PC-3 (cell line): ENCODE measurements at places on chromosomes 6 and 20. TPM values are rescaled to one million over a fixed set of nuclear protein-coding genes. Genes with fewer than 3 reads are reported as not detected.

- no peaks in the 10 kb centered on the region for H3K36me3 ChIP-seq
- no peaks in the 10 kb centered on the region for H3K4me1 ChIP-seq
- DNase-seq = no peak
Measured at GRCh38 chr6:70082830-70083229, 216.5 kb downstream of the COL19A1 start.

GRCh38 chr6:166830185-166830890 lies 126.0 kb downstream of the RNASET2 start:
- DNase-seq = no peak
- H3K36me3 ChIP-seq = no peaks in the 10 kb centered on the region
- H3K4me3 ChIP-seq = no peak overlapping the region
- H3K4me1 ChIP-seq = peaks cover 5% of the 10 kb centered on the region; the same call in 1 of the 2 replicates
- H3K27ac ChIP-seq = no peak overlapping the region

DNA sequence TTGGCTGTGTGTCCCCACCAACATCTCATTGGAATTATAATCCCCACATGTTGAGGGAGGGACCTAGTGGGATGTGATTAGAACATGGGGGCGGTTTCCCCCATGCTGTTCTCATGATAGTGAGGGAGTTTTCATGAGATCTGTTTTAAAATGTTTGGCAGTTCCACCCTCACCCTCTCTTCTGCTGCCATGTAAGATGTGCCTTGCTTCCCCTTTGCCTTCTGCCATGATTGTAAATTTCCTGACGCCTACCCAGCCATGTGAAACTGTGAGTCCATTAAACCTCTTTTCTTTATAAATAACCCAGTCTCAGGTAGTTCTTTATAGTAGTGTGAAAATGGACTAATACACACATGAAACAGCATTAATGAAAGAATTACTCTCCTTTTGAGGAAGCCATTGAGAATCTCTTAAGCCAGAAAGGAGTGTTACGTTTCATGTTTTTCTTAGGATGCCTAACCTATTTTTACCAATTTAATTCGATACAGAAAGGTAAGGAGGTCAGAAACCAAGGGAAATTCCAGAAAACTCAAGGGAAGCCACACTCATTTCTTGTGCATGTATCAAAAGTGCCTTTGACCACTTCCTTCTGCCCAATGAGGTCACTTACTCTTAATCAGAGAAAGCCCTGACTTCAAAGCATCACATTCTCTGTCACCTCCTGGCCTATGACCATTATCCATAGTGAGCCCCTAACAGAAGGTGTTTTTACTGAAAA lies 24.7 kb upstream of the HINT3 start:
- no peaks in the 10 kb centered on the region for H3K36me3 ChIP-seq
- H3K27me3 ChIP-seq = no peaks in the 10 kb centered on the region
- DNase-seq = no peak
- H3K4me3 ChIP-seq = no peak overlapping the region
- H3K4me1 ChIP-seq = no peaks in the 10 kb centered on the region

The MYCT1 gene
- 0.55 TPM in 1 of 2 replicates, not detected in the other for total RNA-seq

DNA sequence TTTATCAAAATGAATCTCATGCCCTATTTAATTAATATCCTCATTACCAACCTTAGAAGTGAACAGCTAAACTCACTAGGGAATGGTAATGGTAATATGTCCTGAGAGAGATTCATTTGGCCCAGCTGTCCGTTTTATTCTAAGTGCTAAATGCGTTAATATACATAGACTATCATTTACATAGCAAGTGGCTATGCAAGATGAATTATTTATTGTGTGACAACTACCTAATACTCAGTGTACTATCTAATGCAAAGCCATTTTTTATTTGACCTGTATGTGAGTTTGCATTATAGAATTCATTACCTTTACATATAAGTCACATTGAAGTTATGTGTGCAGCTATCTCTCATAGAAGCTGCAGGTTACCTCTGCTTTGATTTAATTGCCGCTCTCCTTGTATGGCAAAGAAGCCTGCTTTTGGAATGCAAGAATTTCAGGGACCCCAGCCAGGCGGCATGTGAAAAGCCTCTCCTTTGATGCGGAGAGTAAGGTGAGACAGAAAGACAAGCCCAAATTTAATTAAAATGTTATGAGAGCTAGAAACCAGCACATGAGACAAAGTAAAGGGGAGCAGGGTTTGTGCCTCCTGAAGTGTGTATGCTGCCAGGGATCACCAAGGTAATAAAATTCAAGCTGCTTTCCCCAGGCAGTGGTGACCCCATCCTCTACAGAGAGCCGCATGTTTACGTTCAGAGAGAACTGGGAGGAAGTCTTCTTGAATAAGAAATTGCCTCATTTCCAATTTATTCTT lies 693.0 kb upstream of the MAP3K7 start:
- no peaks in the 10 kb centered on the region for H3K4me1 ChIP-seq
- no peaks in the 10 kb centered on the region for H3K36me3 ChIP-seq
- no peak overlapping the region for H3K27ac ChIP-seq
- DNase-seq = no peak
